ENCODE measurements at places on chromosomes 2 and 18.

DNA sequence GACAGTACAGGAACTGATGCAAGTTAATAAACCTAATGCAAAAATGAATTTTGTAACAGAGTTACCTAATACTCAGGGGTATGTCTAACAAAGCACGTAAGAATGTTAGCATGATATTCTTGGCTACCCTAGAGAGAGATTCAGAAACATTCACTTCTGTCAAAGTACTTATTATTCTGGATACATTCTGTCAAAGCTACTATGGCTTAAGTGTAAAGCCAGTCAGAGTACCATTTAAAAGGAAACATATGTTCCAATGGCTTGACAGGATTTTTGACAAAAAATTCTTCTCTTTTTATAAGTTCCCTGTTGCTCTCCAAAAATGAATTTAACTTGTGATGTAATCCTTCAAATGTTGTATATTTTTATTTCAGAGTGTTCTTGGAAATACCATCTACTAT is 85.5 kb downstream of the PIGN start:
- DNase-seq = no peak

DNA sequence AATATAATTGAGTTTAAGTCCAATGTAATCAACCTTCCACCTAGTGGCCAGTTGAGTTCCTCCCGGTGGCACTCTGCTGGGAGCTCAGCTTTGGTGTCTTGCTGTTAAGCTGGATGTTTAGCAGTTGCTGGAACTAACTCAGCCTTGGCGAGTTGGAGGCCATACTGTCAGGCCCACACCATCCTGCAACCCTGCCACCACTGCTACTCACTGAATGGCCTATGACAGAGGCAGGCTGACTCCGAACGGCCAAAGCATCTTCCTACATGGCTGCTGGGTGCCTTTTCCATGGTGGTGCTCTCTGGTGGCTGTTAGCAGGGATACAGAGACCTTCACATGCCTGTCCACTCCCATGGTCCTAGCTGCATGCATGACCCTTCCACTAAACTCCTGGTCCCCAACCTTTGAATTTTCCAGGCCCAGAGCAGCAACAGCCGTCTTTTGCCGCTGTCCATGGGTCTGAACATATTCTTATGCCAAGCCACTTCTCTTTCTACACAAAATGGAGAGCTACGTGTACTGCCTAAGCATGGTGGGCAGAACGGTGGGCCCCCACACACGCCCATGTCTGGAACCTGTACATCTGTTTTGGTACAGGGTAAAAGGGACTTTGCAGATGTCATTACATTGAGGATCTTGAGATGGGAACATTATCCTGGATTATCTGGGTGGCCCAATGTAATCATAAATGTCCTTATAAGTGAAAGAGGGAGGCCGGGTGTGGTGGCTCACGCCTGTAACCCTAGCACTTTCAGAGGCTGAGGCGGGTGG is 15.0 kb upstream of the TRAF3IP1 start:
- no peak for DNase-seq

- DNase-seq = no peak
These were observed 56.7 kb downstream of the HNRNPLL start for GRCh38 chr2:38546064-38546463.

DNA sequence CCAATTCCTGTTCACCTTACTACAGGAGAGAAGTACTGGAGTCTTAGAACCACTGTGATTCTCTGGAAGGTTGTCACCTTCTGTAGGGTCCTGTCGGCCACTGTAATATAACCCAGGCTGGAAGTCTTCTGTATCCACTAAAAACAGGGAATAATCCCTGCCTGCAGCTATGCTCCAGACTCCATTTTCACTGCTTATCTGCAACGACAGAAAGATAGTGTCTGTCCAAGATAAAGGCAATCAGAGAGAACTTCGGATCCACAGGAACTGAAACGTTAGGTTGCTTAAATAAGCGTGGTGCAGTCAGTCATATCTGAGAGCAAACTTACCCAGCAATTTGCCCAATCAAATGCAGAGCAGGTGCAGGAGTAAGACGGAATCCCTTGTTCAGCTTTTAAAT is 34.2 kb downstream of the ALS2 start:
- DNase-seq = no peak

DNA sequence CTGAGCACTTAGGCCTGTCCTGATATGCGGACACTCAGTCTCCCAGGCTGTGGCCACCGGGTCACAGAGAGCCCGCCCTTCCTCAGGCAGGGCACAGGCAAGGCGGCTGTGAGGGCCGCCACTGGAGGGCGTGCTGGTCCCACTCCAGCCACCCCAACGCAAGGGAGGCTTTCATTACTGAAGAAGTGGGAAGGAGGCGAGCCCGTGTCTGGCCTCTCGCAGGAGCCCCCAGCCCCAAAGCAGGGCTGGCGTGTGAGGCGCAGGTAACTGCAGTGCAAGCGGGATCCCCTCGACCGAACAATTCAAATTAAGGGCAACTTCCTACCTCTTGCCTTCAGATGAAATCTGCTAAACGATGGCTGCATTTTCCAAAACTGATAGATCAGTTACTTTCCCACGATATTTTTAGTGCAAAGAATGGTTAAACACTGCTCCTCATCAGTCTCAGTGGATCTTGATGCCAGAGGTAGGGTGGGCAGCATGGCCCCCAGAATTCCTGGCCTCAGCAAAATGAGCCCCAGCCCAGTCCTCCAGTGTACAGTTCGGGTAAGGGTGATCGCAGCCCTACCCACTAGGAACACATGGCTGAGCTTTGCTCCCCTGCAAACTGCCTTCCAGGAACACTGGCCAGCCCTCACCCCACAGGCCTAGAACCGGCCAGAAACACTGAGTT is 97.2 kb downstream of the SEPTIN10 start:
- peak; percentile 33 for DNase-seq

DNA sequence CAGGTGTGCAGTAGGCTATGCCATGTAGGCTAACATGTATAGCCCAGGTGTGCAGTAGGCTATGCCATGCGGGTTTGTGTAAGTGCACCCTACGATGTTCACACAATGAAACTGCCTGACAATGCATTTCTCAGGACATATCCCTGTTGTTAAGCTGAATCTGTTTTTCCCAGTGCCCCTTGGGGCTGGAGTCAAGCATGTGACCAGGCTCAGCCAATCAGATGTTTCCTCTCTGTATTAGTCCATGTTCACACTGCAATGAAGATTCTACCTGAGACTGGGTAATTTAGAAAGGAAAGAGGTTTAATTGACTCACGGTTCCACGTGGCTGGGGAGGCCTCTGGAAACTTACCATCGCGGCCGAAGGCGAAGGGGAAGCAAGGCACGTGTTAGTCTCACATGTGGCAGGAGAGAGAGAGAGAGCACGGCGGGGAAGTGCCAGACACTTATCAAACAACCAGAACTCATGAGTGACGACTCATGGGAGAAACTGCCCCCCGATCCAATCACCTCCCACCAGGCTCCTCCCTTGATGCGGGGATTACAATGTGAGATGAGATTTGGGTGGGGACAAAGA is 24.2 kb downstream of the ITM2C start:
- no peak for DNase-seq

- DNase-seq = no peak
These were observed 6.4 kb upstream of the TRIB2 start for GRCh38 chr2:12710301-12710700.

DNA sequence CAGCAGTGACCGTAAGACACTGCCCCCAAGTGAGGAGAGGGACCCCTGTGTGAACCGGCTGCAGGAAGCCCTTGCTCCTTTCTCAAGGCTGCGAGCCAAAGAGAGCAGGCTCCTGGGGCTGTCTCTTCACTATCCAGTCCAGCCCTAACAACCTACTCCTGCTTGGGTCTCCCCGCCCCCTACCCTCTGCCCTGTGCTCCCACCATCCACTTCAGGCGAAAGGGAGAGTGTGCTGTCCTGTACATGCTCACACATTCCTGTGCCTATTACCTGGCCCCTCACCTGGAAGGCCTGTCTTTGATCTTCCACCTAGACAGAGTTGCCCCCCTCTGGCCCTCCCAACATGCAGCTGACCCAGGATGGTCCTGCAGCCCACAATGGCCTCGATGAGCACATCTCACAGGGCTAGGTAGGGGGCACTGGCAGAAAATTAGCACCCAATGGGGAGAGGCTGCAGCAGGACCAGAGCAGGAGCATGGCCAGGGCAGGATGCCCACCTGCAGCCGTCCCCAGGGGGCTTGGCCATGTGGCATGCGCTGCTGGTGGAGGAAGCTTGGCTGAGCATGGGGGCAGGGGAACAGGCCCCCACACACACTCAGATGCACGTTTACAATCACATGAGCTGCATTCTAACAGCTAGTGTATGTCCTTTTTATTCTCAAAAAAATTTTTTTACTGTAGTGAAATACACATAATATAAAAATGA is 93.5 kb downstream of the POLR1A start:
- no peak for DNase-seq

- DNase-seq = no peak
These were observed 355.5 kb upstream of the ZEB2 start for GRCh38 chr2:144875290-144875969.

DNA sequence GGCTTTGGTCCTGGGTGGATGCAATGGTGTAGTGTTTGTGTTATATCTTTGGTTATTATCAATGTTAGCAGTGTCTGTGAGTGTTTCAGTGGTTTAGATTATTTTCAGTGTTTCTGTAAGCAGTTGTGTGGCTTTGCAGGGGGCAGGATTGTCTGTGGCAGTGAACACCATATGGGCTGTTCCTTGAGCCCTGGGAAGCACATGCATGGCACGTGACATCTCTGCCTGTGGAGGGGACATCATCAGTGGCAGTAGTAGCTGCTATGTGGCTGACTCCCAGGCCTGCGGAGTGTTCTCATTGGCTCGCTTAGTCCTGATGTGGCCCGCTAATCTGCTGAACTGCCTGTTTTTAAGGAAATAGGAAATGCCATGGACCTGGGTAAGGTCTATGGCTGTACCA is 327.5 kb downstream of the GULP1 start:
- DNase-seq = no peak

GRCh38 chr2:5187283-5187682 is 504.9 kb upstream of the SOX11 start:
- no peak for DNase-seq

GRCh38 chr2:199979398-199979797 is 24.0 kb downstream of the MAIP1 start:
- no peak for DNase-seq

DNA sequence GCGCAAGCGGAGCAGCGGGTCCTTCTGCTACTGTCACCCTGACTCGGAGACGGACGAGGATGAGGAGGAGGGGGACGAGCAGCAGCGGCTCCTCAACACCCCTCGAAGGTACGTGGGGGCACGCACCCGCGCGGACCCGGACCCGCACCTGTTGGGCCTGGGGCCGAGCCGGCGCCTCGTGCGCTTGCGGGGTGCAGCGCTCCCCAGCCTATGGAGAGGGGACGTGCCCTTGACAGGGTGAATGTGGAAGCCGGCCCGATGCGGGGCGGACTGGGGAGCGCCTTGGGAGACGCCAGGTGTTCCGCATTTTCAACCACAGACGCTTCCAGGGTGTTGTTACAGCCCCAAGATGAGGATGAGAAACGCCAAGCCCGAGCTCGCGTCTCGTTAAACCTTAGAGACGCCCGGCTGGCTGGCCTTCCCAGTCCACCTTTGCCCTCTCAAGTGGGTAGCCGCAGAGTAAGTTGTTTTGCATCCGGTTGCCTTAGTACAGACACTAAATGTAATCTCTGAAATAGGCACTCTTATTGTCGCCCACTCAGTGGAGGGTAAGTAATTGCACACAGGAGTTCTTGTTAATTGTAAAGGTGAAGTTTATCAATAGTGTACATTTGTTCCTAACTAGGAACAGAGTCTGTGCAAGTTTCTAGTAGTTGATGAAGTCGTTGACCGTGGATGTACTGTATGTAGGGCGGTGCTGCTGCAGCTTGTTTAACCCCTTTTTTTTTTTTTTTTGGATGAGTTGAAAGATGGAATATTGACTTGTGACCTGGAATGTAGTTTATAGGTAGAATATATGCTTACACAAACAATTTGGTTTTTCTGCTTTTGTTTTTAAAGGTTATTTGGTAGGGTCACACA is 815 bp downstream of the GMCL1 start:
- DNase-seq = no peak

- no peak for DNase-seq
These were observed 35.3 kb upstream of the KCNF1 start for GRCh38 chr2:10876394-10876793.

GRCh38 chr2:21646345-21646744 is 522.6 kb downstream of the TDRD15 start:
- DNase-seq = no peak

- DNase-seq = no peak
These were observed 25.9 kb downstream of the VIL1 start for GRCh38 chr2:218444692-218445357.

- no peak for DNase-seq
These were observed 19.1 kb downstream of the EFHD1 start for GRCh38 chr2:232652505-232652851.

DNA sequence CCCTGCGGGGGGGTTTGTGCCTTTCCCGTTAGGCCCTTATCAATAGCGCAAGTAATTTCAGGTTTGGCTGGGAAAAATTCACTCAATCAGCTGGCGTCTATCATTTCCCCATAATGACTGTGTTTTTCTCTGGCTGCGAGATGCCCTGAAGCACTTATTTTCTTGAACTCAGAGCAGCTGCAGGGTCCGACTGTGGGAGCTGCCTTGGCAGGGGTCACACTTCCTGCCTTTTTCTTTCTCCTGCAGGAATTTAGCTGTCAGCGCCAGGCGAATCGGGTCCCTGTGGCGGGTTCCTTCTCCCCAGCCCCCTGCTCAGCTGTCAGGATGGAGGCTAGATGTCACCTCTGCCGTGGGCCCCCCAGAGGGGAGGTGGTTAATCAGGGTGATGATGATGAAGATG is 81.3 kb upstream of the HPCAL1 start:
- DNase-seq = no peak

- DNase-seq = no peak
These were observed 139.2 kb downstream of the INHBB start for GRCh38 chr2:120485096-120485495.

DNA sequence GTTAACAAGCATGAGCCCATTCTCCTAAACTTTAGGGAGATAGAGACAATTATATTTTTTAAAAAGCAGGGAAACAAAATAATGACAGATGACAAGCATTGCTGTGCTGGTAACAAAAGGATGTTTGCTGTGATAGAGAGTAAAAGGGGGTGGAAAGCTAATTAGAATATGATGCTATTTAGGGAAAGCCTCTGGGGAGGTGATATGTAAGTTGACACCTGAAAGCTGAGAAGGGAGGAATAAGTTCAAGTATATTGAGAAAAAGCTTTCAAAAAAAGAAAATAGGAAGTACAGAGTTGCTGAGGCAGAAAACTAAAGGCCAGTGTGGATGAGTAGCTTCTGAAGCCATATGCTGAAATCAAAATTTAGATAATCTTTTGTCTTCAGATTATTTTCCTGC is 565.2 kb upstream of the NRXN1 start:
- DNase-seq = no peak

GRCh38 chr2:6866275-6866671 is 566 bp upstream of the CMPK2 start:
- peak; percentile 27 for DNase-seq

GRCh38 chr2:143321994-143322393 is 192.8 kb downstream of the ARHGAP15 start:
- no peak for DNase-seq

All from HCT116 (cell line).